Stimulated activated CD4-positive, alpha-beta T cell treated with anti-CD3 and anti-CD28 coated beads, Interleukin-4, amount 100 ng/mL, for 24 hours (primary cell): ENCODE measurements at places on chromosomes 13 and 19.

DNA sequence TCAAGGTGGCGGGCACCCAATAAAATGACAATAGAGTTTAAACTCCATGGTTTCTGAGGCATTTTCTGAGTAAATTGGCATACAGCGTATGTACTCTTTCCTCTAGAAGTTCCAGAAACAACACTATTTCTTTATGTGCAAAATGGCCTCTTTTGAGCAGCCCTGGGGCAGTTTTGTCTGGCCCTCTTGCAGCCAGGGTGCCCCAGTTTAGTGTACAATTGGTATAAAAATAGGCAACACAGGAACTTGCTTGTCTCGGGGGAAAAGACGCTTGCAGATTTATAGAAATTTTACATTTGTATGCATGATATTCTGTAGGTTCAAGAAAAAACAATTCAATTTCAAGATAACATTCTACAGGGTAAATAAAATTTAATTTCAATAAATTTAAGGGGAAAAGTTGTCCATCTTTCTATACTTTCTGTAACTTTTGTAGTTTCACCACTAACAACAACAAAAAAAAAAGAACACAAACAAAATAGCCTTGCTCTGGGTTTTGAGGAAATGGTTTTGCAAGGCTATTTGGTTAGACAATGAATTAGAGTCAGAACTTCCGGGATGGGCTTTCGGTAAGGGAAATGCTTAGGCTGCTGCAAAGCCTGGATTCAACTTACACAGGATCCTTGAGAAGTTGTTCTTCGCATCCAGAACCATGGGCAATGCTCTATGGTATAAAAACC, 45.3 kb downstream of the LRCH1 start:
- no peak for DNase-seq

GRCh38 chr13:26749285-26749684, 11.3 kb downstream of the GPR12 start:
- DNase-seq, result no peak

GRCh38 chr19:33312065-33312464, 9.7 kb upstream of the CEBPA start:
- no peak for DNase-seq

DNA sequence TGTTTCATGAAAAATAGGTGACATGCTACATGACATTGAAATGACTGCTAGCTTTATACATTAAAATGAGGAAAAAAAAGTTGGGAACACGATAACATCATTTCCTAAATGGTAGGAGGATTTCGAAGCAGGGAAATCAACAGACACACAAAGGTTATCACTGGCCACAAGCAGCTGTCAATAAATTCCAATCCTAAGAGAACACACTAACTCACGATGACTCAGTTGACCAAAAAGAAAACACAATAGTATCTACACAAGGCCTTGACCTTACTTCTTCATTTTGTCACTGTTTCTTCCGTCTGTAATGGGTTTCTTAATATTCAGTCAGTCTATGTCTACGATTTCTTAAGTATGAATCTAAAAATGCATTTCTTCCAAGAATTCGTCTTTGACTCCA, 36.5 kb downstream of the STARD13 start:
- DNase-seq, result no peak

- DNase-seq, result no peak
Observed at GRCh38 chr13:44680746-44681355, 104.7 kb upstream of the TSC22D1 start.

DNA sequence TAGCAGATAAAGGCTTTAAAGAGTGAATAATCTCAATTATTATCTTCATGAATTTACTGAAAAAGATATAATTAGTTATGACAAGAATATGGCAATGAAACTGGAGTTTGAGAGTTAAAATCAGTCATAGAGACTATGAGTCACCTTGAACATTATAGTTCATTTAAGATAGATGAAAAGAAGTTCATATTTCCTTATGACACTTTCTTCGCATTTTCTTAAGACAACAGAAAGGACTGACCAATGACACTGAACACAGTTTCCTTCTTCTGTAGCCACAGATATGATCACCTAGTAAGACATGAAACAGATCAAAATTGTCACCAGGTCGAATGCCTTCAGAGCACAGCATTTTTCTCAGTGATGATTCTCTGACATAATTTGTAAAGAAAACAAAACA, 202.1 kb downstream of the KLF12 start:
- no peak for DNase-seq

DNA sequence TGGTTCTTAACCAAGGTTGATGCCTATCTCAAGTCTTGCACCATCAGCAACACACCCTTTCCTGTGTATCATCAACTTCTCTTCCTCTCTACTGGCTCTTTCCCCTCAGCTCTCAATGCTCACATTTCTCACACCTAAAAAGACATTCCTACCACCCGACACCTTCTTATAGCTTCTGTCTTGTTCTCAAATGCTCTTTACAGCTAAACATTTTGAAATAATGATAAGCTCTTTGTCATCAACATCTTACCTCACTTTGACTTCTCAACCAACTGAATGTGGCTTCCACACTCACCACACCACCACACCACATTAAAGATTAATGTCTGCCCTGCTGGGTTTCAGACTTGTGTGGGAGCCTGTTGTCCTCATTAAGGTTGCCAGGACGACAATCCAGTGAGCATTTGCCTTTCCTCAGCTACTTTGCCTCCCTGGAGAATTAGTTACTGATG, 67.8 kb downstream of the RXFP2 start:
- DNase-seq, result peak; percentile 25

DNA sequence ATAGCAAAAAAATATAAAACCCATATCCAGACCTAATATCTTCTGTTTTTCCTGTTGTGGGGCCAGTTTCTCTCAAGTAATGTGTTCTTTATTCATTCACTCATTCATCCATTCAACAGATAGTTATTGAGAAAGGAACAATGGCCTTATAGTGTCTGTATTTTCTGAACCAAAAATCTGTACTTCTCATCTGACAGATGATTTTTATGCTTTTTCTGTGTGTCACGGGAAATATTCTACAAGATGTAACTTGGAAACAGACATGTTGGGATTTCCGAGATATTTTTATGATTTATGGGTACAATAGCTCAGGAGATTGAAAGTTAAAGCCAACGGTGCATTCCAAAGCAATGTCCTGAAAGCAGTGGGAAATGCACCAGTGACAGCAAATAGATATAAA, 5.7 kb downstream of the ACOD1 start:
- no peak for DNase-seq

GRCh38 chr19:27905074-27905473, 1307.9 kb downstream of the UQCRFS1 start:
- DNase-seq, result no peak

GRCh38 chr19:46406976-46407375, 6.4 kb downstream of the CCDC8 start:
- no peak for DNase-seq

DNA sequence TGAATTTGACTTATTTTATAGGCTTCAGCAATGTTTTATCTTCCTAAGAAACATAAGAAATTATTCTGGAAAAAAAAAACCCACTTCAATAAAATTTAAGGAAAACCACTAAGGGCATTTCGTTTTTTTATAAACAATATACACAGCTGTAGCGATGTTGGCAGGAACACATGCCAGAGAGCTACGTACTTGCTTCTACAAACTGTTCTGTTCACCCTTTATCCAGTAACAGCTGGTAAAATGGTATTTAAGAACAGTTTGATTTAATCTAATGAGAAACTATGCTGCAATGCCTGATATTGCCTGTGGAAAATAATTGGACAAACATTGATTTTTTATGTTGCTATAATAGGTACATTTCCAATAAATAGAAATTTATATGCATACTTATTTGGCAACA, 137.2 kb upstream of the DACH1 start:
- no peak for DNase-seq

GRCh38 chr19:1025960-1026782, at the start of gene CNN2:
CNN2 (plus strand) TSS chr19:1026608; CDS start chr19:1026662, 54 bp downstream.
- DNase-seq, result peak; percentile 73

DNA sequence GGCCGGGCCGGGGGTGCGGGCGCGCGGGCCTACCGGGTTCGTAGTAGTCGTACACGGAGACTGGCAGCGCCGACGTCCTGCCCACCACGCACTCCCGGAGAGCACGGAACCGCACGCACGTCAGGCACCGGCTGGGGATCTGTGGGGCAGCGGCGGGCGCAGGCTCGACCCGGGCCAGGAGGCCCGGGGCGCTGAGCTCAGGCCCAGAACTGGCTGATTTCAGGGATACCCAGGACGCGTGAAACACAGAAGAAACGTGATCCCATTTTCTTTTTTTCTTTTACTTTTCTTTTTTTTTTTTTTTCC, 9.0 kb downstream of the F2RL3 start:
- DNase-seq, result no peak

- DNase-seq, result no peak
Observed at GRCh38 chr19:47106821-47107201, 6.8 kb downstream of the ZC3H4 start.

DNA sequence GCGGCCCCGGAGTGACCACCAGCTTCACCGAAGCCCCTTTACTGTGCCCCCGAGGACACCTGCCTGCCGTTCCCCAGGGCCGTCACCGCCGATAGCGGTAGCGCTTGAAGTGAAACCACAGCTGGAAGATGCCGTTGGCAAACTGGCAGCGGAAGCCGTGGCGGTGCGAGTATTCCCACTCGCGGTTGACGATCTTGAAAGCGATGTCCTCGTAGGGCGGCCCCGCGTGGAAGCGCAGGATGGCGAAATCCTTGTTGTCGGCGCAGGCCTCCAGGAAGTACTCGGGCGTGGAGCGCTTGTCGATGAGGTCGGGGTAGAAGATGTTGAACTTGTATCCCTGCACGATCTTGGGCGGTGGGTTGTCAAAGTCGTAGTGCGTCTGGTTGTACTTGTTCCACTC, 5.2 kb upstream of the TBXA2R start:
- no peak for DNase-seq

GRCh38 chr19:8702350-8702749, 3.8 kb upstream of the ACTL9 start:
- peak; percentile 38 for DNase-seq

- no peak for DNase-seq
Observed at GRCh38 chr13:51957377-51958216, 53.7 kb downstream of the ATP7B start.

- no peak for DNase-seq
Observed at GRCh38 chr13:72253754-72254153, 386.8 kb upstream of the DACH1 start.

DNA sequence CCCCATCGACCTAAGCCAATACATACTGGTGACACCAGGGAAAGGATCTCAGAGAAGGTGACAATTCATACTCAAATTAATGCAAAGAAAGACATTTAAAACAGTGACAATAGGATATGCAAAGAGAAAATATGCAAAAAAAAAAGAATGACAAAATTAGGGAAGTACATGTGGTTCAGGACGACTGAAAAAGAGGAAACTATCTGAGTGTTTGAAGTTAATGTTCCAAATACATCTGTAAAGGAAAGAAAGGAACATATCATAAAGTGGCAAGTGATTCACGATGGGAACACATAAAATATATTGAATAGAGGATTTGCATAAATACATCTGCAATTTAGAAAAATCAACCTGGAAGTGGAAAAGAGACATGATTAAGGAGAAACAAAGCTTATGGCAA, 441.4 kb downstream of the SLITRK5 start:
- DNase-seq, result no peak

DNA sequence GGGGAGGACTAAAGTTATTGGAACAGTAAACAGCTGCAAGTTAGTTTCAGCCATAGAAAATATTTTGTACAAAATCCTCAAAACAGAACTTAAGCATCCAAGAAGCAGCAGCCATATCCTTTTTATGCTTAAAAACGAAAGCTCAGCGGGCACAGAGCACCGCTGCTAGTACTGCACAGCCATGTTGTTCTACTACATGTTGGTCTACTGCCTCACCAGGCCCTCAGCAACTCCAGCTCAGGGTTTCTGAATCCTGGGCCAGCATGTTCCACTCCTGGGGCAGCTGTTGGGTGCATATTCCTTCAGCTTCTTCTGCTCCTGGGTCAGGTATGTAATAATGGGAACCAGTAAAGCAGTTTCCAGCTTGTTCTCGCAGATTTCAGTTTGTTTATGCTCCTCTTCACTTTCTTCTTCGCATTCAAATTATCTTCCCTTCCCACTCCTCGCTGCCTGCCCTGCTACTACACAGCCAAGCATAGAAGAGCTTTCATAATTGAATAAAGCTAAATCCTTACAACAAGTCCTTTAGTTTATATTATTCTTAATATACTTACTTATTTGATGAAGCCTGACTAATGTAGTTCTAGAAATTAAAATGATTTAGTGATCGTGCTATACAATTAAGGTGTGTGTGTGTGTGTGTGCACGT, 820.5 kb upstream of the ATXN8OS start:
- DNase-seq, result no peak

- DNase-seq, result no peak
Observed at GRCh38 chr19:23563326-23563725, 123.7 kb downstream of the ZNF675 start.

GRCh38 chr19:39514840-39515550, at the start of gene SELENOV:
SELENOV (plus strand) TSS chr19:39515139; CDS start chr19:39515213, 74 bp downstream.
- no peak for DNase-seq

DNA sequence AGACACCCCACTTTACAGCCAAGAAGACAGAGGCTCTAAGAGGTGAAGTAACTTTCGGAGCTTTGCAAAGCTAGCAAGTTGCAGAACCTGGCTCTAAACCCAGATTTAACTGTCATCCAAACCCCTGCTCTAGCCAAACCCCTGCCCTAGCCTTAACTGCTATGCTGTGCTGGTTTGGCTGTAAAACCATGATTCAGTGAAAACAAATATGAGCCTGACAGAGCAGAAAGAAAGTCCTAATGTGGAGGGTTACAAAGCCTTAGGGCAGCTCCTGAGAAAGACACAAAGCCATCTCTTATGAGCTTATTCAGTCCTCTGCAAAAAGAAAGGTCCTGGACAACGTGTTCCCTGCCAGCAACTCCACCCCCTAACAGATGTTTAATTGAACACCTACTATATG, 172.8 kb downstream of the KATNAL1 start:
- no peak for DNase-seq

DNA sequence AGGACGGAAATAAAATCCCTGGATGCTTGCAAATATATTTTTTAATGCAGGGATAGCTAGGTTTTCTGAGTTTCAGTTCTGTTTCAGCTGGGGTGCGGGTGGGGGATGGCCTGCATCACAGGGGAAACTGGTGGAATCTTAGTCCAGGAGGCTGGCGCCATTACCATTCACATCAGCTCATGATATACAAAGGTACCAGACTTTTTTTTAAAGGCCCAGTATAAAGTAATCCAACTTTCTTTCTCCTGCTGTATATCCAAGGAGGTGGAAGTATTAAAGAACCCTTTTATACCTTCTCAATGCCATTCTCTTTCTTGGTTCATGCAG, 343.8 kb downstream of the KCNRG start:
- DNase-seq, result no peak
